ENCODE measurements at places on chromosomes 12 and 14. TPM values are rescaled to one million over a fixed set of nuclear protein-coding genes. Genes with fewer than 3 reads are reported as not detected.

LRTM2 gene
- total RNA-seq, result not detected

C14orf180 gene
- not detected for total RNA-seq

ASPG gene
- total RNA-seq, result not detected

LRRC10 gene
- not detected for total RNA-seq

ARHGAP9 gene
- not detected for total RNA-seq

GDF3 gene
- 1.0 TPM for total RNA-seq

NPFF gene
- total RNA-seq, result not detected

STAC3 gene
- 0.13 TPM for total RNA-seq

ARHGEF40 gene
- total RNA-seq, result 8.3 TPM

STON2 gene
- total RNA-seq, result 87.4 TPM

TGM1 gene
- total RNA-seq, result 0.64 TPM

C14orf132 gene
- 5.2 TPM for total RNA-seq

FAM181A gene
- not detected for total RNA-seq

PPP1R36 gene
- 0.38 TPM for total RNA-seq

KLHL42 gene
- total RNA-seq, result 16.9 TPM

TAS2R8 gene
- total RNA-seq, result not detected

PPP4R4 gene
- total RNA-seq, result not detected

TAS2R14 gene
- 1.0 TPM for total RNA-seq

RERGL gene
- total RNA-seq, result not detected

IKBIP gene
- total RNA-seq, result 21.2 TPM

CFAP251 gene
- total RNA-seq, result 4.2 TPM

DNAJC22 gene
- 0.51 TPM for total RNA-seq

SERPINA9 gene
- not detected for total RNA-seq

TAS2R30 gene
- 2.0 TPM for total RNA-seq

RNASE9 gene
- not detected for total RNA-seq

HOXC5 gene
- total RNA-seq, result not detected

TMEM229B gene
- 1.1 TPM for total RNA-seq

SERPINA6 gene
- not detected for total RNA-seq

CLEC1A gene
- total RNA-seq, result 12.1 TPM

ESPL1 gene
- 6.0 TPM for total RNA-seq

AHNAK2 gene
- 17.1 TPM for total RNA-seq

KRT4 gene
- not detected for total RNA-seq

FSCB gene
- not detected for total RNA-seq

TSPAN11 gene
- total RNA-seq, result 29.3 TPM

RAB2B gene
- total RNA-seq, result 22.0 TPM

MYF5 gene
- not detected for total RNA-seq

CLEC1B gene
- not detected for total RNA-seq

WNT1 gene
- not detected for total RNA-seq

KLC1 gene
- 162 TPM for total RNA-seq

PRKD1 gene
- 4.5 TPM for total RNA-seq

P2RX2 gene
- not detected for total RNA-seq

NT5DC3 gene
- 3.5 TPM for total RNA-seq

REC8 gene
- total RNA-seq, result 1.7 TPM

NTN4 gene
- total RNA-seq, result 516 TPM

PGF gene
- total RNA-seq, result 44.8 TPM

HCAR1 gene
- 0.13 TPM for total RNA-seq

All from dermis microvascular lymphatic vessel endothelial cell (primary cell).